NCI-H345 (cell line): ENCODE measurements at places on chromosomes 2 and 18.

DNA sequence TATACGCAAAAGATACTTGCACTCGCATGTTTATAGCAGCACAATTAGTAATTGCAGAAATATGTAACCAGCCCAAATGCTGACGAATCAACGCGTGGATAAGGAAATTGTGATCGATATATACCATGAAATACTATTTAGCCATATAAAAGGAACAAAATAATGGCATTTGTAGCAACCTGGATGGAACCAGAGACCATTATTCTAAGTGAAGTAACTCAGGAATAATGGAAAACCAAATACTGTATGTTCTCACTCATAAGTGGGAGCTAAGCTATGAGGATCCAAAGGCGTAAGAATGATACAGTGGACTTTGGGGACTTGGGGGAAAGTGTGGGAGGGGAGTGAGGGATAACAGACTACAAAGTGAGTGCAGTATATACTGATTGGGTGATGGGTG, 1008.0 kb upstream of the CRIM1 start:
- no peak for DNase-seq

- DNase-seq = no peak
Measured at GRCh38 chr2:230830428-230830827, 34.3 kb upstream of the ITM2C start.

- peak; percentile 65 for DNase-seq
Measured at GRCh38 chr2:88739985-88740600, 48.6 kb downstream of the RPIA start.

DNA sequence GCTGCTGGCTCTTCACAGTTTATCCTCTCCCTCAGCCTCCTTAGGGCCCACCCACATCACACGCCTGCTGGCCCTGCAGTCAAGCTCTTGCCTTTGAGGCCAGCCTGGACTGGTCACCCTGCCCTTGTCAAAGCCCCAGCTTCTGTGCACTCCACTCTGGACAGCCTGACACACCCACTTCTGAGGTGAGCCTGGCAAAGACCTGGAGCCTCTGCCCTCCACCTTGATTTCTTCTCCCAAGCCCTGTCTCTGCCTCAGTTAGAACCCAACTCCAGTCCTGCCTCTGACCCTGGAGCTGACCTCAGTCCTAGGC, 37.0 kb upstream of the TAF1B start:
- no peak for DNase-seq
